ENCODE measurements at places on chromosomes 5 and 9. TPM values are rescaled to one million over a fixed set of nuclear protein-coding genes. Genes with fewer than 3 reads are reported as not detected.

GRCh38 chr5:165351342-165351741, 1845.9 kb downstream of the MAT2B start:
- DNase-seq = no peak

Gene SPINK6
- total RNA-seq = not detected

DNA sequence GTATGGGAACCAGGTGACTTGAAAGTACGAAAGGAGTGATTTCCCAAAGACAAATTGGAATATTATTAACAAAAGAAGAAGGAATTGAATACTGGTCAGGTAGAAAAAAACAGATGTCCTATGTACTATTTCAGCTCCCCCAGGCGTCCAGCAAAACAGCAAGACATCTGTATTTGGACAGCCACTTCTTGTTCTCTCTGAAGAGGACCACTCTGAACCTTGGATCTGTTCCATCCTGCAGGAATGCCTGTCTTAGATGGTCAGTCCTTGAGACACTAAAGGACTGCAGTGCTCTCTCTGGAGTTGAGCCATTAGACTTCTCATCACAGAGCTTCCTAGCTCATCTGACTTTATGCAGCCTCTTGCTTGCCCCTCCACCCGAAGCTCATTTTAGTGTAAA, 74.4 kb upstream of the RARS1 start:
- DNase-seq = no peak

Gene TMC1
- total RNA-seq = not detected

Gene ARRDC1
- 29.0 TPM for total RNA-seq

GRCh38 chr5:102453716-102454115, 45.1 kb downstream of the SLCO6A1 start:
- no peak for DNase-seq

DNA sequence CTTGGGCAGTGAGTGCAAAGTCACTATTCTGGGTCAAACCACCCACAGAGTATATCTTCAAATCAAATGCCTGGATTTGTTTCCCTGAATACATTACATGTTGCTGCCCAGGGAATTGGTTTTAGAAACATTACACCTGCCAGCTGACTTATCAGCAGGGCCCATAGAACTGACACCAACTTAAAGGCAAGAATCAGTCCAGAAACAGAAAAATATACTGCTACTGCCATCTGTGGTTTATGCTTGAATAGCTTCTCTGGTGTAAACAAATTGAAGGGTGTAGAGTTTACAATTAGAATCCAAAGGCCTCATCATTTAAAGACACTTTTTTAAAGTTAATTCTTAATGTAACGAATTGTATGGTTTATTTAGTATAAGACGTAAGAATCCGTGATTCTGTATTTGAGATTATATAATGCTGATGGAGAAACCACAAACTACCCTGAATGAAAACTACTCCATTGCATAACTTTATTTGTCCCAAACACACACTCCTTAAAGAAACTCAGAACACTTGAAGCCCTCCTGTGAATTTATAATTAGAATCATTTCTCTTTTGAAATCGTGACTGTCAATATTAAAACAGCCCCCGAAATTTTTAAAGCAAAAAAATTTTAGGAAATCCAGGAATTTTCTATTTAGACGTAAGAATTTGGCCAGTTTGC, 6.2 kb downstream of the NR6A1 start:
- DNase-seq = no peak

DNA sequence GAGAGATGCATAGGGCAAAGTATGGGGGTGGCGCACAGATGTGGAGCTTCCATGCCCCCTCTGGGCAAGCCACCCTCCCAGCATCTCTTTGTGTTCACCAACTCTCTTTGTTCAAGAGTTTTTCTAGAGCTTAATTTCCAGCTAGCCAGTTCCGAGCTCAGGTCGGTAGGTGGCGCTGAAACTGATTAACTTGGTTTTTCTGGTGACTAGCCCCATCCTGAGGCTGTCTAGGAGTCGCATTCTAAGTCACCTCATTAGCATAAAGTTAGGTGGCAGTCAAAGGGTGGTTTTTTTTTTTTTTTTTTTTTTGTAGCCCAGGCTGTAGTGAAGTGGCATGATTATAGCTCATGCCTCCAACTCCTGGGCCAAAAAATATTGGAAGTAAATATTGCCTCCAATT, 476.4 kb downstream of the KDM4C start:
- peak; percentile 75 for DNase-seq

DNA sequence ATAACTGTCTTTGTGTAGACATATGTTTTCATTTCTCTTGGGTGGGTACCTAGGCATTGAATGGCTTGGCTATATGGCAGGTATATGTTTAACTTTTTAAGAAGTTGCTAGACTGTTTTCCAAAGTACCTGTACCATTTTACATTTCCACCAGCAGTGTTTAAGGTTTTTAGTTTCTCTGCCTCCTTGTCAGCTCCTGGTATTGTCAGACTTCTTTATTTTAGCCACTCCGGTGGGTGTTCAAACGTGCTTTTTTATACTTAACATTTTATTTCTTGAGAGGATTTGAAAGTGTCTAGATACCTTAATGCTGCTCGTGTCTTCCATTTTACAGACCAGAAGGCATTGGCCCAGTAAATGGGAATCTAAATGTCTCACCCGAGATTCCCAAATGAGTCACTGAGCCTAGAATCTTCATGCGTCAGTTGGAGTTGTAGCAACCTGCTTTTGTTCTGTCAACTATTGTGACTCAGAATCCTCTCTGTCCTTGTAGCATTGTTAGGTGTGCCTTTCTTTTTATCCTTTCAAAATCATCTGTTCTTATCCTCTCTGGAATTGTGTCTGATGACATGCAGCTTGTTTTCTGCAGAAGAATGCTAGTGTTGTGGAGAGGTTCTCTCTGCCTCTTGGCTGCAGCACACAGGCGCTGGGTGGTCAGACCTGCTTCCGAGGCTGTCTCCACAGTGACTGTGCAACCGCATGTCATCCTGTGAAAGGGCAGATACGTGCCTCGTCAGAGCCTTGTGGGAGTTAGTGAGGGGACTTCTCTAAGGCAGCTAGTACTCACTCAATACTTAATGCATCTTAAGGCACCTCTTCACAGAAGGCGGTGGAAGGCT, 291.8 kb downstream of the AOPEP start:
- peak; percentile 57 for DNase-seq

Gene ADAMTS13
- total RNA-seq = 2.5 TPM

Gene SEMA5A
- total RNA-seq = not detected

Gene UNC13B
- total RNA-seq = 1.9 TPM

DNA sequence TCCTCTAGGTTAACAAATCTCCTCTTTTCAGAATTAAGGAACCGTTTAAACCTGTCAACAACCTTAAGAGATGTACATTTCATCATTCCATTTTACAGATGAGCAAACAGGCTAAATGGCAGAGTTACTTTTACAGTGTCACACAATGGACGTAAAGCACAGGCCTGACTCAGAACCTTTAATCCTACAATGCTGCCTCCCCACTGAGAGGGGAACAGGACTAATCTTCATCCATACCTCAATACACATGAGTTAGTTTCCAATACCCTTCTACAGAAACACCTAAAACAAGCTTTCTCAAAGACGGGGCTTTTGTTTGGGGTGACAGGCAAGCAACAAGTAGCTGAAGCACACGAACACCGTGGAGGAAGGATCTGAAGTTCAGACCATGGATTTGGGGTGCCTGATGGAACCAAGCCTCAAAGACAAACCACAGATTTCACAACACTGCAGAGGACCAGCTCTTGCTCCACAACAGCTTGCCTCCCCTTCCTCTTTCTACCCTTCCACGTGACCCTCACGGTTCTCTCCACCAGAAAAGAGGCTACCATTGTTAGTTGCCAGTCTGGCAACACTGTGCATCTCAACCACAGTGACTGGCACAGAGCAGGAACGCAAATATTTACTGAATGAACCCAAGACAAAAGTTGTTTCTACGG, 1.8 kb downstream of the RNF130 start:
- DNase-seq = no peak

Gene C9orf43
- total RNA-seq = 0.83 TPM

DNA sequence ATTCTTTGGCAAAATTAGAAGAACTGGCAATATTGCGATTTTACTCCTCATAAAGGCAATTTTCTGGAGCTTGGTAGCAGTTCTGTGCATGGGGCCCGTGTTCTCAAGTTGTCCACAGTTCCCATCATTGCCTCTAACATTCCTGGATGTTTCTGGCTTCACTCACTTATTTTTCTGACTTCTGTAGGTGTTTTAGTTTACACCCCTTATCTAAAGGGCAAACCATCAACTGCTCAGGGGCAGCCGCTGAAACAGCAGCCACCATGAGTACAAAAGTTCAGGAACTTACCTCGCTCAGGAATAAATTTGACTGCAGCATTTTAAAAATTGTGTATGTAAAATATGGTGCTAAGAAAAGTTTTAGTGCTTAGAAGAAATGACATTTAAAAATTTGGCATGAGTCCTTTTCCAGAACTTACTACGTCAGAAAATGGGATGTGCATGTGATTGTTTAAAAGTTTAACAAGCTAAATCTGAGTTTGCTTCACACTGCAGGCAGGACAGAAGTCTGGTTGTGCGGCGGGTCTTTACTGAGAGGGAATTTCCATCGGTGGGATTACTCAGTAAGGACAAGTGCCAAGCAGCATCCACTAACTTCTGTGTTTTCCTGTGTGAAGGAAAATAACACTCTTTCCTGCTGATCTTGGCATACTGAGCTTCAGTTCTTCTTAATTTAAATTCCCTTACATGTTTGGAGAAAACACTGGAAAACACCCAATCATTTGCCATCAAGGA, 261.7 kb downstream of the MAT2B start:
- DNase-seq = no peak

GRCh38 chr9:89442501-89442978, 55.4 kb downstream of the SEMA4D start:
- peak; percentile 37 for DNase-seq

Gene SOX30
- 0.16 TPM for total RNA-seq

DNA sequence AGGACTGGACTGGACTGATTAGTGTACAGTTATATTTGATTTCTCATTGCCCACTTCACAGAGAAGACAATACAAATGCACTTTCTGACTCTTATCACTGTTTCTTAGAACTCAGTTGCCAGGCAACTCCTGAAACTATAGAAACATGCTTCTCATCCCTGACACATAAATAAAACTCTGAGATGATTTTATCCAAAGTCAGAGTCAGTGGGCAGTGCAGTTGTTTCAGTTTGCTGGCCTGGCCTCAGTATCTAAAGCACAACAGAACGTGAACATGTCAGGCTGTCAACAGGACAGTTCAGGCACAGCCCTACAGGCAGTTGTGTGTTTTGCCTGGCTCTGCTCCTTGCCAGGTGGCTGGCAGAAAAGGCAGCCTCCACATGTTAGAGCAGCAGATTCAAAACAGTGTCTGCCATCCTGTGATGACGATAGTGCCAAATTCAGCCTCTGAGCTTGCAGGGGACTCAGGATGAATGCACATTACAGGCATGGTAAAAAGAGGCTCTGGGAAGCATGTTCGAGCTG, 65.1 kb upstream of the CCDC152 start:
- no peak for DNase-seq

DNA sequence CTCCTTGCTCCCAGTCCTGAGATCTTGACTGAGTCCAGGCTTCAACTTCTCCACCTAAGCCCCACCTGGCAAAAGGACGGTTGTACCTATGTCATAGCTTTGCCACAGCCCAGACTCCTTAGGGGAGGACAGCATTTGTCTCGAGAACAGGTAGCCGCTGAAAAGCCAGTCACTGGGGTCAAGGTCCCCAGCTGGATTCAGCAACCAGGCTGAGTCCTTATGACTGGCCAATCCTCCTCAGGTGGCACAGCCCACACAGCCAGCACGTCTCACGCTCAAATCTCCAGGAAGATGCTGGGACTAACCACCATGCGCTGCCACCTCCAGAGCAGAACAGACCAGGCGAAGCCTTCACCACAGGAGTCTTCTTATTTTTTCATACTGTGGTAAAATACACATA, 27.9 kb upstream of the SMU1 start:
- no peak for DNase-seq

DNA sequence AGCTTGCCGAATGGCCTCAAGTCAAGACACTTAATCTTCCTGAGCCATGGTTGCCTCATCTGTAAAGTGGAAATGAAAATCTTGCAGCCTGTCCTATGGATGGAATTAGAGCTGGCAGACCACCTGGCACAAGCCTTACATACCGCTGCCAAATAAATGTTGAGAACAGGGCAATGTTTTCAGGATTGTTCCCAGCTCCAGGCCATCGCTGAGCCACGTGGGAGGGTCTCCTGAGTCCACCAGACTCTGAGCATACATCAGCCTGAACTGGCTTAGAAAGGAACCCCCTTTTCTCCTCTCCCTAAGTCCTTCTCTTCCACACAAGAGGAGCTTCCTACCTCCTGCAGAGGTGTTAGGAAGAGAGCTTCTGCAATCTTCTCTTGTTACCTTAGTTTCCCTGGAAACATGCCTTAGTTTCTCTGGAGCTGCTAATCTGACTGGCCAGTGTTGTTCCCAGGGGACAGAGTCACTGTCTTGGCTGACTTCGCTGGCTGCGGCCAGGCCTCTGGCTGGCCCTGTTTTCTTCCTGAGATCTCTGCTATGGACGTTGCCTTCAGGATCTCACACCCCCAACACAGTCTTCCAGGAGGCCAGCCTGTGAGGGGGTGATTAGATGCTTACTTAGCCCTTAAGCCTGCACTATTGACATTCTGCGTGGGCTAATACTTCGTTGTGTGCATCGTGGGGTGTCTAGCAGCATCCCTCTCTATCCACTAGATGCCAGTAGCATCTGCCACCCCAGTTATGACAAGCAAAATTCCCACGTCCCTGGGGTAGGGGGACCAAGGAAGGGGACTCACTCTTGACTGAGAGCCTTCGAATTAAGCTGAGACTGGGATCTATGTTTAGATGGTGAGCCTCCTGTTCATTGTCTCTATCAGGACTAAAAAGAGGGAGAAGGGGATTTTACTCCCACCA, 62.2 kb downstream of the BOD1 start:
- no peak for DNase-seq

Gene SLC6A19
- not detected for total RNA-seq

Gene LCN12
- total RNA-seq = 2.1 TPM

DNA sequence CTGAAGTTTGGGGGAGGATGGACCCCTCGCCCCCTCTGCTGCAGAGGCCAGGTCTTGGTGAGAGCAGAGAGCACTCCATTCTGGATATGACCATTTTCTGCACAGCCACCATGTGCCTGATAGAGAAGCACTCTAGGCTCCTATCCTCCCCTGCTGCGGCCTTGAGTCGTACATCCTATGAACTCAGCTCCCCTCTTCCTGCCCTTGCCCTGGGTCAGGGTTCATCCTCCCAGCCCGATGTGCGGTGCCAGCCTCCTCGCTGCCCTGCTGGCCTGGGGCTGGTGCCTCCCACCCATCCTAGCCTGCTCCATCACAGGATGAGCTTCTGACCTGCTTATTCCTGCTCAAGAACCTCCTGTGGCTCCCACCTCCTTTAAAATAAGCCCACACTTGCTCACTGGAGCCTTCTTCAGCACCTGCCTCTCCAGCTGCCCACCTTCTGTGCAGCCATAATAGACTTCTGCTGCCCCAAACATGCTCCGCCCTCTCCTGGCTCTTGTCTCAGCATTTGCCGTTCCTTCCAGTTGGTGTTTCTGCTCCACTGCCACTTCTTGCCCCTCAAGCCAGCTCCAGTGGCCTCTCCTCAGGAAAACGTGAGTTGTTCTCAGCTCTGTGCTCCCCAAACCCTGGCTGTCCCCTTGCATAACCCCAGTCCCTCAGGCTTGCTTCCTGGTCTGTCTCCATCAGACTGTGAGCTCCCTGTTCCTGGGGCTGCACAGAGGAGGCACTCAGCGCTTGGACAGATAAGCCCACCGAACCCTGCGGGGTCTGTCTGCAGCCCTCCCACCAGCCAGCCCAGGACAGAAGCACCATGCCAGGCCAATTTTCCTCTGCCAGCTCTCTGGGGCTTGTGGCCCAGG, 22.3 kb upstream of the TTLL11 start:
- no peak for DNase-seq
